ENCODE measurements at places on chromosomes 3 and 15.

- DNase-seq: peak; percentile 65
Observed at GRCh38 chr15:67914537-67915460, 75.0 kb upstream of the RNU6-1 start.

DNA sequence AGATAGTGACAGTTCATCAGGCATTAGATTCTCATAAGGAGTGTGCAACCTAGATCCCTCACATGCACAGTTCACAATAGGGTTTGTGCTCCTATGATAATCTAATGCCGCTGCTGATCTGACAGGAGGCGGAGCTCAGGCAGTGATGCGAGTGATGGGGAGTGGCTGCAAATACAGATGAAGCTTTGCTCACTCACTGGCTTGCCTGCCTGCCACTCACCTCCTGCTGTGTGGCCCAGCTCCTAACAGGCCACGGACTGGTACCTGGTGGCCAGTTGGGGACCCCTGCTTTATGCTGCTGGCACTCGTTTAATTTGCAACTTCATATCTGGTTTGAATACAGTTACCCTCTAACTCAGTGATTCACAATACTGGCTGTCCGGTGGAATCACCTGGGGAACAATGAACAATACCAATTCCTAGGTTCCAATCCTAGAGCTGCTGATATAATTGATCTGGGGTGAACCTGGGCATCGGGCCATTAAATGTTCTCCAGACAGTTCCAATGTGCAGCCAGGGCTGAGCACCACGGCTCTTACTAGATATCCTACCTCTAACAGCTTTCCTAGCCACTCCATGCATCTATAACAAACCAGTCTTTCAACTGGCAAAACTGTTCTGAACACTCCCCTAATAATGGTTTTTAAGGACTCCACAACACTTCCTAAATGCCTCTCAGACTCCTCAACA is 131.4 kb downstream of the ATP1B3 start:
- DNase-seq: no peak

DNA sequence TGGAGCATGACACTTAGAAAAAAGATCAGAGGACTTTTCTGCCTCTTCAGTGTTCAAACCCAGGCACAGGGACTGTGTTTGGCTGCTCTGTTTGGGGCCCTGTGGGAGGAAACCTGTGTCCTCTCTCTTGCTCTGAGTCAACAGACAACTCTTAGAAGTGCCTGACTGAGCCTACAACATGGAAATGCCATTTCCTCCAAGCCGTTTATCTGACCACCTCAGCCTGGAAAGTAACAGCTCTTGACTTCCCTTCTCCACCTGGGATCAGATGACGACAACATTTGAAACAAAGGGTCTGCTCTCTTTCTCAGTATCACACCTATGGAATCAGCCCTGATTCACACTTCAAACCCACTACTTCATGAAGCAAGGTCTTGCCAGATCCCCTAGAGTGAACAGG is 91.3 kb upstream of the CTDSPL start:
- no peak for DNase-seq

- DNase-seq: no peak
Observed at GRCh38 chr3:107870943-107871638, 219.7 kb downstream of the CD47 start.

GRCh38 chr3:85801955-85802354 is 843.2 kb downstream of the CADM2 start:
- peak; percentile 20 for DNase-seq

- DNase-seq: no peak
Observed at GRCh38 chr3:64957408-64958198, 269.8 kb upstream of the ADAMTS9 start.

DNA sequence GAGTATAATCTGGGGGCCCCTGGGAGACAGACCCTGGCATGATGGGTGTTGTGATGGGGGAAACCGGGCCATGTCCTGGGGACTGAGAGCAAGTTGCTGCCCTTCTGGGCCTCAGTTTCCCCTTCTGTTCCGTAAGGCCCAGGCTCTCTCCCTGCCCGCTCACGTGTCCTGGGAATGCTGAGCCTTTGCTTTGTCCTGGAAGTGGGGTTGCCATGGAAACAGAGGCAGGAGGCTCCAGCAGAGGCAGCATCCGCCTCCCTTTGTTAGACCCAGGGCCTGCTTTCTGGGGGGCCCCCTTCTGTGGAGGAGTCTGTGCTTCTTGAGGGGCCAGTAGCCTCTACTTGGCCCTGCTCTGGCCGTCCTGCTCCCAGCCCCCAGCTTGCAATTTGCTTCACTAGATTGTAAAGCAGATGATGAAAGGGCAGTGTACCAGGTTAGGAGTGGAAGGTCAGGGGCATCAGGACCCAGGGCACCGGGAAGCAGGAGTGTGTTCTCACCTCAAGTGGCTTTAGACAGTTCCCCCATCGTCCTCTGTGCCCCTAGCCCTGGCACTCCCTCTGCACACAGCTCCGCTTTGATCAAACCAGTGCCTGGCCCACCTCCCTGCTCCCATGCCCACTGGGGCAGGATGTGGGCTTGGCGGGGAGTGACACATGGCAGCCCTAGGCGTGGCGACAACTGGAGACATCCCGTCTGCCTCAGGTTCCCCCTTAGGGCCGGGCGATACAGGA is 105.6 kb downstream of the FBLN2 start:
- no peak for DNase-seq

GRCh38 chr3:89300981-89301380 is 193.6 kb downstream of the EPHA3 start:
- no peak for DNase-seq

DNA sequence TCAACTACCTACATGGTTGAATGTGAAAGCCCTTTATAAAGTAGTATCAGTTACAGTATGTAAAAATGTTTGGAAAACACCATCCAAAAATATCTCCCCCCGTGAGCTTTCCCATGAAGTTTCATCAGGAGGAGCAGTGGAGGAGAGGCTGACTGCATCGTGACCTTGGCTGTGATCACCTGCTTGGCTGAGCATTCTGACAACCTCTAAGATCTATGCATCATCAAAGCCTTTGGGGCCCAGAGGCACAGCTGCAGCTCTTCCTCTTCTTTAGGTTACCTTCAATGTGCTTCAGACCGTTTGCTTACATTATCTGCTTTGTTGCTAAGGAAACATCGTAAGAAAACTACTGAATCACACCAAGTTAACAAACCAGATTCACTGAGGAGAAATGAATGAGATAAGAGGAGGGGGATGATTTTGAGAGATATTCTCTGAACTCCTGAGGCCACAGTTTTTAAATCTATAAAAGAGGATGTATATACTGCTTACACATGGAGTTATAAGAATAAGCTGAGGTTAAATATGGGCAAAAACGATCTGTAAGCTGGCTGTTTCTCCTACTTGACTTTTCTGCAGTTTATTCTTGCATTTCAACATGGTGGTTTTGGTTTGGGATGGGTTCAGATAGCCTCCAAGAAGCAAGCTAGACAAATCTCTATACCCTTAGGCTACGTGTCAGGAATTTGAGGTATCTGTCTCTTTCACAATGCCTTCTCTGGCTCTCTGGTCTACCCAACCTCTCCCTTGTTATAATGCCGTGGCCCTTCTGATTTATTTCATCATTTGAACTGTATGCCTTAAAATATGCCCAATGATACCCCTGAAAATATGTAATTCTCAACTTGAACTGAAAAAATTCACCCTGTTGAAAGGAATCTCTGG is 4.0 kb downstream of the GCSAM start:
- no peak for DNase-seq

DNA sequence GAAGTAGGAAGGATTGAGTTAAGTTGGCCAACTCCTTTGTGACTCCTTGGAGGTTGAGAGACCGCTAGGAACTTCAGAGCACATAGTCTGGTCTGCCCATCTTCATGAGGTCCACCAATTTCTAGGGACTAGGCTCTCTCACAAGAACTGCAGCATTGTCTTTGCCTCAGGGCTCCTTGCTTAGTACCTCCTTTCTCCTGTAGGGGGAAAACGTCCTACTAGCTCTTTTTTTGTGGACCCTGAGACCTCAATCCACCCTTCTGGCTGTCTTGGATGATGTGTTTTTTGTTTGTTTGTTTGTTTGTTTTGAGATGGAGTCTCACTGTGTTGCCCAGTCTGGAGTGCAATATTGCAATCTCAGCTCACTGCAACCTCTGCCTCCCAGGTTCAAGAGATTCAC is 21.6 kb downstream of the REC114 start:
- DNase-seq: no peak

DNA sequence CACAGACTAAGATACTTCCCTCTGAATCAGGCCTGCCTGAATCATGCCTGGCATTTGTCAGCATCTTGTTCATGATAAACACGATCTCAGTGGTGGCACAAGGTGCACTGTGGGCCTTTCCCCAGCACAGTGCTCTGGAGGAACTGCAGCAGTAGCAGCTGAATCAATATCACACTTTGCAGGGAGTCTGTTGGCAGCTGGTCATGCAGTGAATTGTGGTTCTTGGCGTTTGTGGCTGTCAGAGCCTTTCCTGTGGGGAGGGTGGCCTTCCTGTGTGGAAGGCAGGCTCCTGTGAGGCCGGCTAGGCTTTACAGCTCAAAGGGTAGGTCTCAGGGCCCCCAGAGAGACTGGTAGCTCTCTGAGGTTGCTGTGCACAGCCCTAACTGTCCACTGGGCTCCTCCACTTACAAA is 54.4 kb upstream of the TLE3 start:
- DNase-seq: no peak

GRCh38 chr3:125960456-125961288 is 8.3 kb upstream of the ROPN1B start:
- DNase-seq: no peak

- no peak for DNase-seq
Observed at GRCh38 chr3:107853821-107854220, 237.0 kb downstream of the CD47 start.

Data from HepG2 (cell line).